HS-27A (cell line): ENCODE measurements at places on chromosomes 2 and 18.

DNA sequence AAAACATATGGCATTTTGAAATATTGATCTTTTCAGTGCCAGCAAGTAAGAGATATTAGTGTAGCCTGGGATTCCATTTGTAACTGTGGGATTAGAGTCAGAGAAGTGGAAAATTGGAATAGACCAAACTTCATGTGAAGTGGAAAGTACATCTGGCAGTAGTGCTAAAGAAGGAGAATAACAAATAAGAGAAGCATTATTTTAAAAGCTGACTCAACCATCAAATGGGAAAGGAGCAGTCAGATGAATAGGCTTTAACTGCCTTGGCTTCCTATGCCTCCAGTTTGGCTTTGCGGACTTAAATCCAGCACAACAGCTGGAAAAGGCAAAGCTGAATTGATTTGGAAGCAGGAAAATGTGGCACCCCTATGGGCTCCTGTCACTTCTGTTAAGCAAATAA, 623.1 kb downstream of the TSN start:
- DNase-seq = no peak

DNA sequence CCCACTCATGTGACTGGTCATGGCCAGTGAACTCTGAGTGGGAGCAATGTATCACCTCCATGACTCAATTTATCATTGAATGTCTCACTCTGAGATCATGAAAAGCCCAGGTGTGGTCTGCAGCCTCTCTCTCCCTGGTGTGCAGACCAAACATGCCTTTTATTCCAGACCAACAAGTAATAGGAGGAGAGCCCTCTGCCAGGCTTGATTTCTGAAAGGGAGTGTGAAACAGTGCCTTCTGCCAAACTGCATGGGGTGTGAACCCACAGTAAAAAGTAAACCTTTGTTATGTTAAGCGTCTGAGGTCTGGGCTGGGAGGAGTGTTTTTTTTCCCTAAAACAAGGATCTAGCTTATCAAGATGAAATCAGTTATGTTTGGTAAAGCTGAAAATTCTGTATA, 601.2 kb downstream of the ADCYAP1 start:
- no peak for DNase-seq

DNA sequence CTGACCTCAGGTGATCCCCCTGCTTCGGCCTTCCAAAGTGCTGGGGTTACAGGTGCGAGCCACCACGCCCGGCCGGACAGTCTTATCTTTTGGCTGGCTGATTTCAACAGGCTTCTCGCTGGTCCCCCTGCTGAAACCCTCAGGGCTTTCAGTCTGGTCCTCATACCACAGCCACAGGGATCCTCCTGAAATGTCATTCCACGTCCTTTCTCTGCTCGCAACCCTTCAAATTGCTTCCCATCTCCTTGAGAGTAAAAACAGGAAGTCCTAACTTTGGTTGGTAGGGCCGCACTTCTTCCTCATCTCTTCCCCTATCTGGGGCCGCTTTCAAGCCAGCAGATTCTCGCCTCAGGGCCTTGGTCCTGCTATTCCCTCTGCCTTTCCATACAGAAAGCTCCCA, 1.4 kb upstream of the CAB39 start:
- DNase-seq = no peak

DNA sequence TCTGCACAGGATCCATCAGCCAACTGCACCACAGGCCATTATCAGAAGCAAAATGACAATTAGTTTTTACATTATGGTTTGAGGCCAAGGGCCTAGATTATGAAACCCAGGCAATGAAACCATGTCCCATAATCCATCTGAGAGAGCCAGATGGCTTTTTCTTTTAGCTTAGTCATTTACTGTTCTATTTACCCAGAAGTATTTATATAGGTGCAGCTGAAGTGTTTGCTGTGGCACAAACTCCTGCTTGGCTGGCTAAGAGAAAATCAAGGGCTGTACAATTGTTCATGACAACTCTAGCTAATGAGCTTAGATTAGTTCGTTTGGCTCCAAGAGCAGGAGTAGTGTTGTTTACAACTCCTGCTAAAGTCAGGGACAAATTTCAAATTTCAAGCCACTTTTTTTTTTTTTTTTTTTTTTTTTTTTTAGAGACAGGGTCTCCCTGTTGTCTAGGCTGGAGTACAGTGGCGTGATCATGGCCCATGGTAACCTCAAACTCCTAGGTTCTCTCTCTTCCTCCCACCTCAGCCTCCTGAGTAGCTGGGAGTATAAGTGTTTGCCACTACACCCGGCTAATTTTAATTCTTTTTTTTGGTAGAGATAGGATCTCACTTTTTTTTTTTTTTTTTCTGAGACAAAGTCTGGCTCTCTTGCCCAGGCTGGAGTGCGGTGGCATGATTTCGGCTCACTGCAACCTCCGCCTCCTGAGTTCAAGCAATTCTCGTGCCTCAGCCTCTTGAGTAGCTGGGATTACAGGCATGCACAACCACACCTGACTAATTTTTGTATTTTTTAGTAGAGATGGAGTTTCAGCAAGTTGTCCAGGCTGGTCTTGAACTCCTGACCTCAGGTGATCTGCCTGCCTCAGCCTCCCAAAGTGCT, 18.4 kb upstream of the REV1 start:
- DNase-seq = no peak

DNA sequence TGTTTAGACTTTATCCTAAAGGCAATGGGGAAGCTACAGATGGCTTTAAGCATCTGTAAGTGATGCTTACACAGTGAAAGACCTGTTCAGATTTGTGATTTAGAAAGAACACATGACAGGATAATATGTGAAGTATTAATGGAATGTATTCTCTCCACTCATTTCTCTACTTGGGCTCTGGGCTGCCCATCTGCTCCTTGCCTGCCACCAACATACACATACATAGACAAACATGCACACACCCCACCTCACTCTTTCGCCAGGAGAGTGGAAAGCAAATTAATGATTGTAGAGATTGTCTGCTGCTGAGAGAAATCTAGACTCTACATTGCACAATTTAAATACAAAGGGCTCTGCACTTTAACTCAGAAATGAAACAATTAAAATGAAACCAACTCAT, 61.0 kb upstream of the NFE2L2 start:
- no peak for DNase-seq

DNA sequence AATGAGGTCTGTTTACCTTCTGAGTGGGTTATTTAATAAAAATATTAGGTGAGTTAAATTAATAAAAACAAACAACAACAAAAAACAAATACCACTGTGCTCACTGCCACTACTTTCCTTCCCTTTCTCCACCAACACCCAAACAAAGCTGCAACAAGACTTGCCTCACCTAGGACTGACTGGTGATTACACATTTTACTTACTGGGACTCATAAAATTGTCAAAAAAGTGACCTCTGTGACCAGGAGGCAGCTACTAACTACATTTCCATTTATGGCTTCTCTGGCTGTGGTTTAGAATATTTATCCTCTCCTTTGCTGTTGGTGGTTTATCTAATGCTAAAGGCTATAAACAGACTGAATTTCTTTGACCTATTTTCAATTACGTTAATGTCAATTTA, 39.8 kb downstream of the EFEMP1 start:
- DNase-seq = no peak

GRCh38 chr2:40352041-40352702, 99.7 kb downstream of the SLC8A1 start:
- peak; percentile 35 for DNase-seq

DNA sequence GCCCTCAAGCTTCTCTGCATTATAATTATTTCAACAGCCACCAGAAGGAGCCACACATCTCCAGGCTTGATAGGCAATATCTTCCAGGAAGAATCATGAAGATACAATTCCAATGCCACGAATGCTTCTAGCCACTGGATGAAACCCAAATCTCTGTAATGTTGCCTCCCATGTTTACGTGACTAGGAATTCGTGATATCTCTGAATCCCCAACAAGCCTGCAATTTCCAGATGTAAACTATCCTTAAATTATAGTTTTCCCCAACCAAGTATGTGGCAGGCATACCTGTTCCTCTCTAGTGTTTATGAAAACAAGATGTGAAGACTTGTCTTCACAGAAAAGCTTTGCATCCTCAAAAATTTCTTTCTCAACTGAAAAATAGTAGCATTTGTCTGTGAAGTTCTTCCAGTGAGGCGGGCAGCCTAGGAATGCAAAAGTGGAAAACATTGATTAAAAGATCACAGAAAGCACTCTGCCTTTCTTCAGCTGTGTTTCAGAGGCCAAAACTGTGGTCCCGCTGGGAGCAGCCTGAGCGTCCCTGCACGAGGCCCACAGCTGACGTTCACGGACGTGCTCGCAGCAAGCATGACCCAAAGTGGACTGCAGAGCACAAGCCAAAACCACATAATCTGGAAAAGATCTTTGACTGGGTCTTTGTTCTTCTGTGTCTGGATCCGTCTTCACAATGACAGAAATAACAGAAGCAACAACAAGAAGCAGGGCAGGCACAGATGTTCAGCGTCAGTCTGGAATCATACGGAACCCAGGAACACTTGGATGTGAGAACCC, 65.1 kb upstream of the THOC1 start:
- no peak for DNase-seq

DNA sequence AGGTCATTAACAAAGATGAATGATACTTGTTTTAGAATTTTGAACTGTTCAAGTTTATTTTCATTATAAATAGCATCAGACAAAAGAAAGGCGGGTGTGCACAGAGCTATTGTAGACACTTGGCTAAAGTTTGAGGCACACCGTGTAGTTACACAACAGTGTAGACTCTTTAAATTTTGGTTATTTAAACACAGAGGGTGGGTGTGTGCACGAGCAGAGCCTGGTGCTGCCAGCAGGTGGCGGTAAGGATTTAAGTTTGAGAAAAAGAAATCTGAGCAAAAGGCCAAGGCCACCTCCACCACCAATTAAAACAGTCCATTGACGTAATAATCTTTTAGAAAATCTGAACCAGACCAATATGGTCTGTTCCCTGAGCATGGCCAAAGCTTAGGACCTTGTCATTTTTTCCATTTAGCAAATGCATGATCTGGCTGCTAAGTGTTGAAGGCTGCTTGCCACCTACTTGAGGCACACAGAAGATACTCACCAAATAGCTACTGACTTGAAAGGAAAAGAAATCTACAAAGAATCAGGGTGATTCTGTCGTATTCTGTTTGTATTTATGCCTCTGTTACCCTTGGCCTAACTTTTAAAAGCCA, 14.3 kb downstream of the COPS7B start:
- no peak for DNase-seq

DNA sequence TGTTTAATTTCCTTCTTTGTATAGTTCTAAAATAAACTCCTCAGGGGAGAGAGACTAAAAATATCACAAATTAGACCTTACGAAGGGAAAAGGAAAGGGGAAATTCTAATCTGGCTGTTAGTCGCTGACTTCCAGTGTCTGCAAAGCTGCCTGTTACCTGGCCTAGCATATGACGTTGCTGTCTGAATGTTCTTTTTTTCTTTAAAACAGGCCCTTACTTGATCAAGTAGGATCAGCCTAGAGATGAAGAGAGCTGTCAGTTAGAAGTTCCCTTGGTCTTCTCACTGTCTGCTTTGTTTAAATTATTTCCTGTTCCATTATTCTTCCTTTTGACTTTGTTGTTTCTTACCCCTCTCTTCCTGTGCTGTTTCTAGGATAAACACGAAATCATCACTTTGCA, 11.2 kb downstream of the NCK2 start:
- DNase-seq = no peak

GRCh38 chr2:155574941-155575340, 757.6 kb downstream of the NR4A2 start:
- DNase-seq = no peak

DNA sequence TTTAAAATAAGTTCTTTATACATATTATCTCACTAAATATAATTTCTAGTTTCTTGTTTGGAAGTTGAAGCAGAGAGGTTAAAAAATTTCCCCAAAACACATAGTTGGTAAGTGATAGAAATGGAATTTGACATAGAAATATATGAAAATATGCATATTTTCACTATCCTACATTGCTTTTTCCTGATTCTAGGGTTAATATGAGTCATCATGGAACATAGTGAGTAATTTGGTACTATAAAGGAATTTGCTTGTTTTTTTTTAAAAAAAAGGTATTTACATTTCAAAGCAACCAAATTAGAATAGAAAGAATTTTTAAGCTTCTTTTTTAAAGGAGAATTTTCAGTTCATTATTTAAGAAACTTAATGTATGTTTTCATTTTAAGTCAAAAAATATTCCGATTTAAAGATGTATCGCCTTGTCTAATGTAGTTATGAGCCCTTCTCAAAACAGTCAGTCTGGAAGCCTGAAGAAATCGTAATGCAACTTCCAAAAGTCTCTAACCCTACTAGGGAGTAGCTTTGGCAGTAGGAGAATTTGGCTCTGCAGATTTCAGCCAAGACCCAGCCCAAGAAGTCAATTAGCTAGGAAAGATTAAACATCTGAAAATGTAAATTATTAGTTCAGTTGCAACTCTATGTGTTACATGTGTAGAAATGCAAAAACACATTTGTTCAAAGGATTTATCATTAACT, 147.3 kb downstream of the RDH14 start:
- peak; percentile 49 for DNase-seq

DNA sequence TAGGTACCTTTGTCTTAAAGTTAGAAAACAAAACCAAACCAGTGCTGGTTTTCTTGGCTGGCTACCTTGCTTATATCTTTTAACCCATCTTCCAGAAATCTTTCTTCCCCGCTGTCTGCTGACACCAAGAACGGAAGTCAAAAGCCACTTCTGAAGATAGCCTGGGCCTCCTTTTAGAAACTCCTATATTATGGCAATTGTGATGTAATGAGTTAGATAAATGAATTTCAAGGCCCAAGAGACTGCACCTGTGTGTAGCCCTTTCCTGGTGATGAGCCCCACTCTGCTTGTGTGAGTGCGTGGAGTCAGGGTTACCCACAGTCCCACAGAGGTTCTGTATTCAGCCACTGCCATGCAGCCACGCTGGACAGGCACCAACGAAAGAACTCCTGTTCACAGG, 60.7 kb downstream of the ARMC9 start:
- DNase-seq = no peak

- DNase-seq = no peak
These were observed 469.3 kb downstream of the PLCL1 start for GRCh38 chr2:198273660-198274059.

DNA sequence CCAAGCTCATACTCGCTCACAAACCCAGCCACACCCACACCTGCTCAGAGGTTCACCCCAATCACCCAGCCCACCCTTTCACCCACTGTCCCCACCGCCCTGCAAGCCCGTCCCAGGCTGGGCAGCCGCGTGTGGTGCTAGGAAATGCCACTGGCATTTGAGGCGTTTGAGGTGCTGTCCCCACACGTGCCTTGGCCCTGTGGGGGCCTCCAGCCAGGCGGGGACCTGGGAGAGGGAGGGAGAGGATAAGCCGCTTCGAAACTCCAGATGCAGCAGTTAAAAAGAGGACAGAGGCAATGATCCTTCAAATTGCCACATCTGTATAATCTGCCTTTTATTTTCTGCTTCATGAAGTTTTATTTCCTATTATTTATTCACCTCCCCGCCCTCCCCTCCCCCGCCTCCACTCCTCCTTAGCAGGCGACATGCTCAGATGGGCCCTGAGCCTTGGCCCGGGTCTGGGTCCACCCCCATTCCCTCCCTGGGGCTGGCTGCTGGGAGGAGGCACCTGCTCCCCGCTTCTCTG, 35.9 kb downstream of the PSD4 start:
- DNase-seq = no peak

DNA sequence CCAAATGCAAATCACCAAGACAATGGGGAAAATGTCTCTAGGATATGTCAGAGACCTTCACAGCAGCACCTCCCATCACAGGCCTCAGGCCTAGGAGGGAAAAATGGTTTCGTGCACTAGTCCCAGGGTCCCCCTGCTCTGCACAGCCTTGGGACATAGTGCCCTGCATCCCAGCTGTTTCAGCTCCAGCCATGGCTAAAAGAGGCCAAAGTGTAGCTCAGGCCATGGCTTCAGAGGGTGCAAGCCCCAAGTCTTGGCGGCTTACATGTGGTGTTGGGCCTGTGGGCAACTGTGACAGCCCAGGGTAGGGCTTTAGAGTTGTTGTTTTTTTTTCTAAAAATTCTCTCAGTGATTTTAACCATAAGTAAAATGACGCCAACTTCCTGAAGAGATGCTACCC, 25.5 kb upstream of the SOCS6 start:
- DNase-seq = no peak
